ENCODE measurements at places on chromosomes 1 and 21. TPM values are rescaled to one million over a fixed set of nuclear protein-coding genes. Genes with fewer than 3 reads are reported as not detected.

SLAMF1 gene
- 0.38 TPM for total RNA-seq

RCAN1 gene
- total RNA-seq, result 180 TPM

TRAF3IP3 gene
- 3.1 TPM for total RNA-seq

PLA2G2F gene
- total RNA-seq, result not detected

PTPRC gene
- 30.8 TPM for total RNA-seq

SPRR5 gene
- not detected for total RNA-seq

SLC25A34 gene
- total RNA-seq, result 1.6 TPM

ACTRT2 gene
- total RNA-seq, result not detected

DISC1 gene
- total RNA-seq, result 10.9 TPM

FAM20B gene
- total RNA-seq, result 71.7 TPM

CD34 gene
- 154 TPM for total RNA-seq

SPTA1 gene
- 0.62 TPM for total RNA-seq

NOTCH2 gene
- 151 TPM for total RNA-seq

OR2L3 gene
- total RNA-seq, result not detected

RAB42 gene
- 3.5 TPM for total RNA-seq

LAPTM5 gene
- total RNA-seq, result 80.1 TPM

AJAP1 gene
- total RNA-seq, result 0.32 TPM

RUNX3 gene
- total RNA-seq, result 5.0 TPM

SLC1A7 gene
- total RNA-seq, result 1.7 TPM
